ENCODE measurements at places on chromosomes 4 and X.

DNA sequence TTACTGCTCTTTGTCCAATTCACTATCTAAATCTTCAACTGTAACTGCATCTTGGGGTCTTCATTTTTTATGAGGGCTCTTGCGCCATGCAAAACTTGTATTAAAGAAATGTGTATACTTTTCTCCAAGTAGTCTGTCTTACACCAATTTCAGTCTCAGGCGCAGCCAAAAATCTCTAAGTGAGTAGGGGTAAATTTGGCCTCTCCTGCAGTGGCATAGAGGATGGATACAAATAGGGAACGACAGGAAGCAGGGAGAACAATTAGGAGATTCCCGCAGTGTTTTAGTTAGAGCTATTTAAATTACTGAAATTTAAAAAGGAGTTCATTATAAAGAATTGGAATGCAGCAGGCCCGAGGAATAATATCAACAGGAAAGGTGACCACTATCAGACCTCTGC is 30.2 kb downstream of the DMP1 start:
- DNase-seq, result no peak

DNA sequence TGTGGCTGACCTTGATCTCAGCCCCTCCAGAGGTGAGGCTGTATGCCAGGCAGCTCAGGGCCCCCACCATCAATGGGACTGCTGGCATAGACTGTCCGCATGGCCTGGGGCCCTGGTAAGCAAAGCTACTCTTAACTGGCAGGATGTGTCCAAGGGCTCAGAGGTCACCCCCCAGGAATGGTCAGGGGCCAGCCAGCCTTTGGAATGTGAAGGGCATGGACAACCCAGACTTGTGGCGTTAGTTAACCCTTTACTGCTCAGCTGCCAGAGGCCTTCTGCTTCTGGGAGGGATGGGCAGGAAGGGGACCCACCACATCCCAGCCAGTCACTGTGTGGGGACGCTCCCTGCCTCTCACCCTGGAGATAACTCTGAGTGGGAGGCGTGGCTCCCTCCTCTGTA is 80.1 kb upstream of the PSAPL1 start:
- no peak for DNase-seq

DNA sequence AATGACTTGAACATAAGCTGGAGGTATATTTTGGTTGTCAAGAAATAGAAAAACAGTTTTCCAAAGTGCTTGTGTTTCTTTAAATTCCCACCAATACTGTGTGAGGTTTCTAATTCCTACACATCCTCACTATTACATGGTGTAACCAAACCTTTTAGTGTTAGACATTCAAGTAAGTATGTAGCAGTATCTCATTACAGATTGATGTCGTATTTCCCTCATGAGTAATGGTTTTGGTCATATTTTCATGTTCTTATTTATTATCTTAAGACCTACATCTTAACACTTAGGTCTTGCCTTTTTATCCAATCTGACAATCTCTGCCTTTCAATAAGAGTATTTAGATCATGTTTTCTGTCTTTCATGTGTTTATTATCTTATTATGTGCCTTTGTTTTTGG is 253.7 kb upstream of the ANXA10 start:
- no peak for DNase-seq

DNA sequence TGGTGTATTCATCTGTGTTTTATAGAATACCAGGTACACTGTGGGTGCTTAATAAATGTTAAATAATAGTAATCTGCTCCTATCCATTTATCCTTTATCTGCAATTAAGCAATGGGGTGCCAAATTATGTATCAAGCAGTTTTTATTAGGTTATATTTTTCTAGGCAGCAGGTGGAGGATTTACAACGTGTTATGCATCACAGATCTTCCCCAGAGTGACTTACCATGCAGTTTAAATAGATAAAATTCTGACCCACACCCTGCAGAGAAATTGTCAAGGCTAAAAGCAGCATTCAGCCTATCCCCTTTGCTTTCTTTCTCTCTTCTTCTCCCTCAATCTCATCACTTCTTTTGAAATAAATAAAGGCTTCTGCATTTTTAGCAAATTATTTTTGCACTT is 306.4 kb downstream of the CXXC4 start:
- DNase-seq, result no peak

DNA sequence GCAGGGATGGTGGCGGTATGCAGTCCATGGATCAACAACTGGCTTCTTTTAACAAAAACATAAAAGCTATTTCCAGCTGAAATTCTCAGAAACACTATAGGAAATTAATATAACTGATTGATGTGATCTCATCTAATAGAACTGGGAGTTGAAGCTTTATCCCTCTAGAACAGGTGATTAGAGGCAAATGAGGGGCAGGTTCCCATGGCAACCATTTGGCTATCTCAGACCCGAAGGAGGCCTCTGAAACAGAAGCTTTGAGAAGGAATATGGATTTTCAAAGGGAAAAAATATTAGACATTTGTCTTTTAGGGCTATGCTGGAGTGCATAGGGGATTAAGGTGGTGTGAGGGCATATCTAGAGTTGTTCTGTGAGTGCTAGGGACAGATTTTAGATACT is 50.0 kb downstream of the IGSF1 start:
- no peak for DNase-seq

GRCh38 chr4:130812117-130812765 is 1716.3 kb downstream of the C4orf33 start:
- DNase-seq, result no peak

- DNase-seq, result no peak
These were observed 25.9 kb upstream of the SMARCAD1 start for GRCh38 chr4:94181815-94182214.

GRCh38 chr4:113383111-113383785 is 333.8 kb downstream of the ANK2 start:
- DNase-seq, result no peak

DNA sequence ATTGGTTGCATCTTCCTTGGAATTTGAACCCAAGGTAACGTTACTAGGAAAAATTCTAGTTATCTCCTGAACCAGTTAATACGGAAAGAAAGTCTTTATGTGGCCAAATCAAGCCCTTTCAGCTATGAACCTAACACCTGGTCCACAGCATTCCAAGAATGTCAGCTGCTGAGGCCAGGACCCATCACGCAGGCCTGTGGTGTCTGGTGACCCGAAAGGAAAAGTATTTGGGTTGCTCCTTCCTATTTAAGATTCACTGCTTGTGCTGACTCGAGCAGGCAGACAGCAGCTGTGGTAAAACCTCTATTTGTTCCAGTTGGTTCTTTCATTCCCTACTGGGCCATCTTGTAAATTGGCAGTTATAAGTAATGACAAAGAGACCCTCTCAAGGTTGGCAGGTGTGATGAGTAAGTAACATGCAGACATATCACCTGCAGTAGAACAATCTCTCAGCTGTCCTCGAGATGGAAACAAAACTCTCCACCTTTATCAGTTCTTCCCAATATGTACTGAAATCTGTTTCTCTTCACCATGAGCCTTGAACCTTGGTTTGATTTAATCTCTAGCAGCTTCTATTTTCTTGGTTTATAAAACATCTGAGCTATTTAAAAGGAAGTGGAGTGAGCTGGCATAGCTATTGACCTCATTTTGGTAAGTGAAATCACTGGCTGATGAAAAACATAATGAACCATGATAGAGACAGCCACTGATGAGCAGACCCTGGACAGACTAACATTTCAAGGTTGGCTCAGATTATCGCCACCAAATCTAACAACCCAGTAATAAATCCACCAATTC is 182.1 kb upstream of the SMIM31 start:
- no peak for DNase-seq

GRCh38 chr4:104941661-104942062 is 205.0 kb upstream of the TET2 start:
- no peak for DNase-seq

- DNase-seq, result no peak
These were observed 210.5 kb upstream of the DIAPH2 start for GRCh38 chrX:96474029-96474740.

DNA sequence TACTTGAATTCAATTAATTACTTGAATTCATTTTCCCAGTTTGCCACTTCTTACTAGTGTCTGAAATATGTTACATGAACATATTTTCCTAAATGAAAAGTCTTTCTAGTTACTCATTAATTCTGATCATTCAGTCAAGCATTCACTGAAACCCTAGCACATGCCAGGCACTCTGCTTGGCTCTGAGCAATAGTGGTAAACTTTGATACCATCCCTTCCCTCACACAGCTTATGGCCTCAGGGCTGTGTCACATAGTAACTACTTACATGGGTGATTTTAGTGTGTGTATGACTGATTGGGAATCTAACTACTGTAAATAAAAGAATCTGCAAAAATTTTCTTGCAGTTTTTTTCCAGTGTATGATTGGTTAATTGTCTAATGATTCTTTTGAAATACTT is 32.7 kb downstream of the METAP1 start:
- no peak for DNase-seq

GRCh38 chrX:137999552-137999951 is 433.6 kb downstream of the ZIC3 start:
- no peak for DNase-seq

DNA sequence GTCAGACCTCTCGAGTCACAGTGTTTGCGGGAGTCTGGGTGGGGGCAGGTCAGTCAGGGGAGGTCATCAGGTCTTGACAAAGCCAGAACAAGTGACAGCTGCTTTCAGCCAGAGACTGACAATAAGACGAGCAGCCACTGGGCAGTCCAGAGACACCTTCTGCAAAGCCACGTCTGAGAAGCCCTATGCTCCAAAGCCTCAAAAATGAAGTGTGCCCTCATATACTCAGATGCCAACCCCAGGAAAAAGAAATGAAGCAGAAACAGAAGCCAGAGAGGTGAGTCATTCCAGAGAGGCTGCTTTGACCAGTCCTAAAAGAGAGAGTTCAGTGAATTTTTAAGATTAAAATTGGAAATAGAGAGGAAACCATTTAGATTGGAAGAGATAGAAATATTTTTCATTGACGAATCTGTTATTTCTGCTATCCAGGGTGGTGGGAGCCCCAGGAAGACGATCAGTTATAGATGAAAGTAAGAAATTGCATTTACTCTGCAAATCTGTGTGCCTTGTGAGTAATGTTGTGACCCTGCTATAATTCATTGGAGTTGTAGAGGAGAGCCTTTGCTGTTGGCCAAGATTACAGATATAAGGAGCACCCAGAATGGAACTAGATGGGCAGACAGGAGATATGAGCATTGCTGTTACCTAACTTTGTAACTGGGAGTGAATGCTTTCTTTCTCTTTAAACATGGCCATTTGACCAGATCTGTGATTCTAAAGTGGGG is 77.9 kb downstream of the LRRC66 start:
- DNase-seq, result no peak

DNA sequence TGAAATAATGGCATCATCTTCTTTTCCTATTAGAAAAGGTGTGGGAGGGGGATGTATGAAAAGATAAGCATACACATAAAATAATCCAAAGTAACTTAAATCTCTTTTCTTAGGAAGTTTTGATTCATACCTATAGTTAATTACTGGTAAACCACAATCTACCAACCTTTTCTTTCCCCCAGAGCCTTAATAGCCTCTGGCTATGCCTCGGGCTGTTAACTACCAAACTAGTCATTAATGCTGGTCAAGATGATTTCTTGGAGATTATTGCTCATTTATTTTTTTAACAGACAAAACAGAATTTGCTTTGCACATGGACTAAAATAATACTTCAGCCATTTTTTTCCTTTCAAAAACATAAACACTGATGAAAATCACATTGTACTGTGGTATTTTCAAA is 16.9 kb downstream of the NAA11 start:
- DNase-seq, result no peak

GRCh38 chr4:18057821-18058533 is 36.4 kb upstream of the LCORL start:
- DNase-seq, result no peak

DNA sequence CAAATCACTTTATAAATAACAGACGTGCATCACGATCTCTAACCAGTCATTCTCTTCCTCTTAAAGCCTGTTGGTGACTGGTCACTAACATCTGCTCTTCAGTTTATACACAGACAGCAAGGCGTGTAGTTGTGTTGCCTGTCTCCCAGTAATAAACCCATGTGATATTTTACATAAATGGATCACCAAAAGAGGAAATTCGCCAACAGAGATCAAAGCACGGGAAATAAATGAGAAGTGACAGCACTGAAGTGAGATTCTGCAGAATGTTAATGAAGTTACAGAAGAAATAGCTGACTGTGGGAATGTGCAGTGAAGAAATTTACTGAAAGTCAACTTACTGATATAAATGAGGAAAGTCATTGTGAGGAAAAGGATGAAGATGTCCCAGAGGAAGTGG is 47.0 kb downstream of the AFF1 start:
- DNase-seq, result peak; percentile 12

GRCh38 chr4:168319486-168320019 is 1.0 kb upstream of the DDX60 start:
- no peak for DNase-seq

- no peak for DNase-seq
These were observed 45.5 kb downstream of the TSPAN7 start for GRCh38 chrX:38606821-38607220.

DNA sequence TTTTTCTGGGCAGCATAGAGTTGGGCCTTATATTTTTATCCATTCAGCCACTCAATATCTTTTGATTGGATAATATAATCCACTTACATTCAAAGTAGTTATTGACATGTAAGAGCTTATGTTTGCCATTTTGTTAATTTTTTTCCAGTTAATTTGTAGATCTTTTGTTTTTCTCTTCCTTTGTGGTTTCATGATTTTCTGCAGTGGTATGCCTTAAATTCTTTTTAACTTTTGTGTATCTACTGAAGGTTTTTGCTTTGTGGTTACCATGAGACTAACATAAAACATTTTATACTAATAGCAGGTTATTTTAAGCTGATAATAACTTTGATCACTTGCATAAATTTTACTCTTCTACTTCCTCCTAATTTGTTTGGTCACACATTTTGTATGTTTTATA is 140.8 kb upstream of the GATB start:
- DNase-seq, result no peak

GRCh38 chr4:101184668-101185067 is 162.7 kb downstream of the PPP3CA start:
- DNase-seq, result no peak

GRCh38 chrX:86806786-86807185 is 658.5 kb downstream of the DACH2 start:
- no peak for DNase-seq

DNA sequence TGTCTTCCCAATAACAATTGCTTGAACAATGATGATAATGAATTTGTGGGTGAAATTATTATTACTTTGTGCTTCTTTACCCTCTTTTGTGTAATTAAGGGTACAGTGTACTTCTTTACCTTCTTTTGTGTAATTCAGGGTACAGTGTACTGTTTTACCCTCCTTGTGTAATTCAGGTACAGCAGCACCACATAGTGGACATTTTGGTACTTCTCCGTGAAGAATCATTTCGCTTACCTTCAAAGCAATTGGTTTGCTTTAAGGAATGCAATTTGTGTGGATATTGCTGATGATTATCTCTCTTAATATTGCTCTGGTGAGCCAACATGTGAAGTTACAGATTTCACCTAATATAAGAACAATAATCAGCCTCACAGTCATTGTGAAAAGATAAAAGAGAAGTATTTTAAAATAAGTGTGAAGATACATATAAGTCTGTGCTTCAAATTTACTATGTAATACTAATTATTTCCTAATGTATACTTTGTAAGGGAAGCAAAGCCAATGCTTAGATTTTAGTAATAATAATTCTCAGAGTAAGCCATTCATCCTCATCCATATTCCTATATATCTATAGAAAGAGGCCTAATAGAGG is 27.2 kb upstream of the SEC24B start:
- DNase-seq, result peak; percentile 56

Measured in CD4-positive, alpha-beta T cell treated with Interleukin-10 for 1 hour (primary cell).